Activated CD4-positive, alpha-beta T cell treated with anti-CD3 and anti-CD28 coated beads, Interleukin-2, amount 50 U/mL, for 24 hours (primary cell): ENCODE measurements at places on chromosomes 3 and 15.

- no peak for DNase-seq
These were observed 177.8 kb downstream of the SERPINI1 start for GRCh38 chr3:167913219-167913835.

- no peak for DNase-seq
These were observed 65.8 kb upstream of the CACNA2D3 start for GRCh38 chr3:54056521-54056920.

DNA sequence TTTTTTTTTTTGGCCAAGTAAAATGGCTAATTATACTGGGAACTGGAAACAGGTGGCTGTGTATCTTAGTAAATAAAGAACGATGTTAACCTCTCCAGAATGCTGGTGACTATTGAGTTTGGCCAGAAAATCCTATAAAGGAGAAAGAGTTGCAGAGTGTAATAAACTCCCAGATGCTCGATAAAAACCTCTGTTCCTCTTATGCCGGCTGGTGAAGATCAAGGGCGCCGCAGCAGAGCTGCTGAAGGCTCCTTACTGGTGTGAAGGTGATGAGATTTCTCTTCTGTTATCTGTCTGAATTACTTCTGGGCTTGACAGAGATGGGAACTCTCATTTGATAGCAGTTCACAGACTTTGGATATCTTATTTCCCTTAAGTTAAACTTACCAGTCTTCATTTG, 104.6 kb downstream of the PTPRG start:
- DNase-seq: no peak

DNA sequence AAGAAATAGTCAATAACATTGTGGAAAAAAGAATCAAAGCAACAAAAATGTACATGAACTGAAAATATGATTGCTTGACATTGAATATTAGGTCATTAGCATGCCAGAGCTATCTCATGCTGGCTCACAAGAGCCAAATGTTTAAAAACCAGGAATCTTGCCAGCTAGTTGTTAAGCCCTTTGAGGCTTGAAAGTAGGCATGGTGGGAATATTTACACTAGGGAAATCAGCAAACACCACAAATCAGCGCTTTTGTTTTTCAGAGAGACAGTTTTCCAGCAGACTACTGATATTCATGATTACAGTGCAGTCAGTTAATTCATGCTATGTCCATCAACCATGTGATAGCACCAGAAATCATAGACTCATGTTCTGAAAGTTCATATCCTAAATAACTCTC, 144.8 kb downstream of the ARPP21 start:
- DNase-seq: no peak

GRCh38 chr3:133237380-133237779, 162.5 kb upstream of the BFSP2 start:
- no peak for DNase-seq

DNA sequence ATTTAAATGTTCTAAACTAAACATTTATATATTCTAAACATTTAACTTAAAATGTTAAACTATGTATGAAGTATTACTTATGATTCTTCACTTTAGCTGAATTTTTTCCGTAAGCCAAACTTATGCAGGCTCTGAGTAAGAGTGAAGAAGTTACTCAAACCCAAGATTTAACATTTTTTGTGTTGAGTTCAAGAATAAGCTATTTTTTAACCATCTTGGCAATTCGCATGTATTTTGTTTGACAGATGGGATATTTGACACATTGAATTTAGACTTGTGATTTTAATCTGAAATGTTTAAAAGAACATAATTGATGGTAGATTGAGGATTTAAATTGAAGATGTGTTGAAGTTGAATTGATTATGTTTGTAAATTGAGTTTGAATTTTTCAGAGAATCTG, 14.6 kb upstream of the PPP2R3A start:
- no peak for DNase-seq

GRCh38 chr3:115808244-115808643, 184.9 kb downstream of the GAP43 start:
- no peak for DNase-seq

DNA sequence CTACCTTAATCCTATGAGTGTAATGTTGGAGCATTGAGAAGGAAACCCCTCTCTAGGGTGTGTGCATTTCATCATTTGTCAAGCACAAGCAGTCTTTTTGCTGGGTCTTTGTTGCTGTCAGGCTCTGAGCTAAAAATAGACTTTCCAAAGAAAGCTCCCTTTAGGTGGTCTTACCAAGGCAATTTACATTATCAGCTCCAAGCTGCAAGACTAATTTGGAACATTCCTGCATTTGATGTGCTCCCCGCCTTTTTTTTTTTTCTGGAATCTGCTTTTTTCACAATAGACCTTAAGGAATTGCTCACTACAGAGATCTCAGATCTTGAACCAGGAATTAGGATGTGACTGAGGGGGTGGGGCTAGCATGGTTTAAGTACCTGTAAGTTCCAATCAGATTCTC, 60.6 kb upstream of the STAC start:
- no peak for DNase-seq

DNA sequence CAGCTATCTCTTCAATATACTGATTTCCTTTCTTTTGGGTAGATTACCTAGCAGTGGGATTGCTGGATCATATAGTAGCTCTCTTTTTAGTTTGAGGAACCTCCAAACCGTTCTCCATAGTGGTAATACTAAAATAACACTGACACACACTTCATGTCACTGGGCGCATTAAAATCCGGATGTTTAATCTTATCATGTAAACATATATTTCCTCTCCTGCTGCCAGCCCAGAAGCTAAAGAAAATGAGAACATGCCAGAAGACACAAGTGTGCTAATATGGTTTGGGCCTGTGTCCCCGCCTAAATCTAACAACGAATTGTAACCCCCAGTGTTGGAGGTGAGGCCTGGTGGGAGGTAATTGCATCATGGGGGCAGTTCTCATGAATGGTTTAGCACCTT, 23.6 kb upstream of the KCNMB2 start:
- DNase-seq: no peak

GRCh38 chr15:40238532-40239403, at the start of gene PAK6:
TSS of gene PAK6 (plus strand) at chr15:40239063. CDS start at chr15:40264786, 25,723 bp downstream.
- no peak for DNase-seq

GRCh38 chr15:94523873-94524272, 292.5 kb downstream of the MCTP2 start:
- DNase-seq: no peak

DNA sequence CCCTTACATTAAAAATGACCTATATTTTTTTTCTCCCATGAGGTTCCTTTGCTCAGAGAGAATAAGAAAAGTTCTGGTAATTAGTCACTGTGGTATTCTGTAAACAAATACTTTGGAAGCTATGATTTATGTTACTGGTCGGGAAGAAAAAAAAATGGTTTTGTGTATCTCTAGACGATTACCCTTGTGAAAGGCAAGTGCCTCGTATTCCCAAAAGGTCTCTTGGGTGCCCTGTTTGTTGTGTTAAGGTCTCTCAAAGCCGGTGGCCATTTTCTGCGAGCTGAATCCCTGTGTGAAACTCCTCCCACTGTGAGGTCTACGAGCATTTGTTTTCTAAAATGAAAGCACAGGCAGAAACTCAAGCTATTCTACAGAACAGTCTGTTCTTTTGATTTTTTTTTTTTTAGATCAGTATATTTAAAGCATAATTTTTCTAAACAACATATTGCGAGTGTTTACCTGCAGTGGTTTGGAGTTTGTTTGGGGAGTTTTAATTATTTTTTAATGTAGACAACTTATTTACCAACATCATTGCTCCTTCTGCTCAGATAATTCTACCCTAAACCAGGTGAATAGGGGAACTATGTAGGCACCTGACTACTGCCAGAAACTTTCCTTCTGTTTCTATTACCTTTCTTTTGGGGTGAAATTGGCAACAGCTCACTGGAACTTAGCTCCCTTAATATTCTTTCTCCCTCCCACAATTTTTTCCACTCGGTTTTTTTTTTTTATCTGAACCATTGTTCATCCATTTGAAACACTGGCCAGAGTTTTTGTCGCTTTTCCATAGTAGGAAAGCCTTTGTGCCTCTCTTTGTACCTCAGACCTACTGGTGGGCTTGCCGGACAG, 44.0 kb downstream of the ZBTB38 start:
- DNase-seq: no peak

- DNase-seq: no peak
These were observed 1.7 kb downstream of the ANXA2 start for GRCh38 chr15:60396100-60396499.

- DNase-seq: peak; percentile 2
These were observed 44.6 kb downstream of the ZIC4 start for GRCh38 chr3:147361454-147362420.

DNA sequence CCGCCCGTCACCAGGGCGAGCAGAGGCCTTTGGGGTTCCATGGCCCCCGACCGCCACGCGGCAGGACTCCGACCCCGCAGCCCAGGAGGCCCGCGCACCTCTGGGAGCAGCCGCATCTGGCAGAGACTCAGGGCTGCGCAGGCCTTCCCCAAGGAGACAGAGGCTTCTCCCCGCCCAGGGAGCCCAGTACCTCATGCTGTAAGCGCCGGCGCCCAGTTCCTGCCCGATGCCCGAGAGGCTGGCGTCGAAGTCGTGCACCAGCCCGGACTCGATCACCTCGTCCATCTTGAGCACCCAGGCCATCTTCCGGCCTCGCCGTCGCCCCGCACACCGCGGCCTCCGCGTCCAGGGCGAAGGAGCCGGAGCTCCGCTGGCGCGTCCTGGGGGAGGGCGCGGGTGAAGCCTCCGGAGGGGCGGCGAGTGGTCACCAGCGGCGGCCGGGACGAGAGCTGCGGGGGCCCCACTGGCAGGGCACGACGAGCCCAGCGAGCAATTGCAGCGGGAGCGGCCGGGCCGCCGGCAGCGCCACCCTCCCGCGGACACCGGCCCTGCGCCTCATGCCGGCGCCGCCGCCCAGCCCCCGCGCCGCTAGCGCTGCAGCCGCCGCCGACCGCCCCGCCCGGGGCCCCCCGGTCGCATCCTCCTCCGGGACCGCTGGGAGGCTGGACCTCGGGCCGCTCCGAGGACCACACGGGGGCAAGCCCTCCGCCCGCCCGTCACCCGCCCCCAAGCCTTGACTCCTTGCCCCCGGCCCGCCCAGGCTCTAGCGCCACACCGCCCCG, 468 bp downstream of the UBP1 start:
- DNase-seq: peak; percentile 26

DNA sequence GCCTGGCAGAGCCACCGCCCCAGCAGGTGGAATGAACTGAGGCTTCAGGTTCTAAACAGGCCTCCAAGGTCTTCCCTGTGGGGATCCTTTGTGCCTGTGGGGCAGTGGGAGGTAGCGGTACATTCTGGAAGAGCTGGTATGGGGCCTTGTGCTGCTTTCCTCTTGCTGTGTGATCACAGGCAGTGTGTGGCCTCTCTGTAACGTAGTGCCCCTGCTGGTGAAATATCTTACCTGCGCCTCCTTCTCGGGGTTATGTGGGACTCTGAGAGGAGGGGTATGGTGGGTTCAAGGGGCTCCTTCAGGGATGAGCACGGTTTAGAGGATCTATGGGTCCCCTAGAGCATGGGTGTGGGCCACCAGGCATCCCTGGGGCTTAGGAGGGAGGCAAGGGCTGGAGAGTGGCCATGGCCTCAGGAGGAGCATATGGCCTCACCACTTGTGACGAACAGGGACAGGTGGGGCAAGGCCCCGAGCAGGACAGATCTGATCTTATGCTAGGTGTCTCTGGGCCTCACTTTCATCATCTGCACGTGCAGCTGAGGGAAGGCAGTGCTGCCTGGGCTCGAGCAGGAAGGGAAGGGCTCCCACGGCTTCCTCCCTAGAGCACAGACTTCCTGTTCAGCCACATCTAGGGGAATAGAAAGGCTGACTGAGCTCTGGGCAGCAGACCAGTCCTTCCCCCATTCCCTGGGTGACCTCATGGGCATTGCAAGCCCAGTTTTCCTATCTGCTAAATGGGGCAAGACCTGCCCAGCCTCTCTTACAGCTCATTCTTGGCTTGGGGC, 1.9 kb upstream of the ALS2CL start:
- DNase-seq: peak; percentile 34

DNA sequence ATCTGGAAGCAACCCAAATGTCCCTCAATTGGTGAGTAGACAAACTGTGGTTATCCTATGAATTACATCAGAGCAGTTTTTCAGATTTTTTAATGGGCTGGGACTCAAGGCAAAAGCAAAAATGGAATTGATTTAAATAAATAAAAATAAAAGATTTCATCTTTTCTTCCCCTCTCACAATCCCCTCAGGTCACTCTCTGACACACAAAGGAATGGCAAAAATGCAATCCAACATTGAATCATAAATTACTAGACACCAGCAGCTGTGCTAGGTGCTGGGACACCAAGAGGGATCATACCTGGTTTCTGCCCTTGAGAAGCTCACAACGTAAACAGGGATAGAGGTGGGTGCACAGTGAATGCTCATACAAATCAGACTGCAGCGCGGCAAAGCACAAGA, 58.8 kb downstream of the CPN2 start:
- no peak for DNase-seq

GRCh38 chr3:81270603-81271379, 490.7 kb downstream of the GBE1 start:
- no peak for DNase-seq
